Activated CD4-positive, alpha-beta T cell treated with anti-CD3 and anti-CD28 coated beads for 36 hours (primary cell): ENCODE measurements at places on chromosomes 11 and 22. TPM values are rescaled to one million over a fixed set of nuclear protein-coding genes. Genes with fewer than 3 reads are reported as not detected.
A peak's percentile ranks its signal among the peaks of the same experiment; 100 is the strongest.

DNA sequence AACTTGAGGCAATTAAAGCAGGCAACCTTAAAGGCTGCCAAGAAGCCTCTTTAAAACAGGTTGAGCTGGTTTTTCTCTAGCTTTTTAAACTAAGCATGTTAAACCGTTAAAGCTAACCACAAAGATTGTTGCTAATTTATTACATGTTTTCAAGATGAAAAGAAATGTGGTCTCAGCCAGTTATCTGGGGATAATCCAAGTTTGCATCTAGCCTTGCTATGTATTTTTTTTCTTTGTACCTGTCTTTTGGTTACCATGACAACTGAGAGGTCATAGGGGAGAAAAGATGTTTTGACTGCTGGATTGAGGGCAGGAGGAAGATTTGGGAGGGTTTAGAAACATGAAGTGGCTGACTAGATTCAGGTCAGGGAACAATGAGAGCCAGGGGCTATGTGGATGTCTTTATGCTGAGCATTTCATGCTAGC lies 19.2 kb upstream of the PGM2L1 start:
- DNase-seq: no peak

- peak; percentile 55 for DNase-seq
Measured at GRCh38 chr22:37259540-37260029, 15.5 kb upstream of the RAC2 start.

- DNase-seq: no peak
Measured at GRCh38 chr11:91264481-91264880, 960.1 kb upstream of the FAT3 start.

GRCh38 chr11:73412308-73412707 lies 36.1 kb downstream of the RELT start:
- DNase-seq: no peak

- DNase-seq: no peak
Measured at GRCh38 chr11:123122341-123122740, 60.4 kb upstream of the HSPA8 start.

GRCh38 chr22:30763815-30764673 lies 69.4 kb downstream of the OSBP2 start:
- peak; percentile 77 for DNase-seq

DNA sequence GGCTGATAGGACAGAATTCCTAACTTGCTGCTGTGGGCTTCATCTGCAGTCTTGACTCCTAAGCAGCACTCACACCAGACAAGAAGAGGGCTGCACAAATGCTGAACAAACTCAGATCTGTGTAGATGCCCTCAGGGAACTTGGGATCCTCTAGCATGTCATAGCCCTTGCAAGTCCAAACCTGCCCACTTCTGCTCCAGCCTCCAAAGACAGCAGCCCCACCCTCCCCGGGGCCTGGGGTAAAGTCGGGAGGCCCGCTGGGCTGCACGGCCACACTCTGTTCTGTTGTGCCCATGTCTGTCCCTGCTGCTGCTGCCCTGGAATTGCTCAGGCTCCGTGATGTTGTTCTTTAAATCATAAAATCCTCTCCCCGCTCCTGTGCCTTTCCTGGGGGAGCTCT lies 28.3 kb downstream of the DRD2 start:
- DNase-seq: no peak

GRCh38 chr11:9138612-9139579 lies 47.5 kb upstream of the SCUBE2 start:
- peak; percentile 63 for DNase-seq

Gene MS4A12
- total RNA-seq: not detected

Gene KLHDC7B
- total RNA-seq: 5.7 TPM

Gene KCNJ11
- 0.23 TPM for total RNA-seq
